ENCODE measurements at places on chromosomes 4 and X. TPM values are rescaled to one million over a fixed set of nuclear protein-coding genes. Genes with fewer than 3 reads are reported as not detected.

The SLC4A4 gene
- total RNA-seq = 1.1 TPM

- DNase-seq = no peak
Observed at GRCh38 chr4:37138789-37139188, 105.8 kb upstream of the NWD2 start.

DNA sequence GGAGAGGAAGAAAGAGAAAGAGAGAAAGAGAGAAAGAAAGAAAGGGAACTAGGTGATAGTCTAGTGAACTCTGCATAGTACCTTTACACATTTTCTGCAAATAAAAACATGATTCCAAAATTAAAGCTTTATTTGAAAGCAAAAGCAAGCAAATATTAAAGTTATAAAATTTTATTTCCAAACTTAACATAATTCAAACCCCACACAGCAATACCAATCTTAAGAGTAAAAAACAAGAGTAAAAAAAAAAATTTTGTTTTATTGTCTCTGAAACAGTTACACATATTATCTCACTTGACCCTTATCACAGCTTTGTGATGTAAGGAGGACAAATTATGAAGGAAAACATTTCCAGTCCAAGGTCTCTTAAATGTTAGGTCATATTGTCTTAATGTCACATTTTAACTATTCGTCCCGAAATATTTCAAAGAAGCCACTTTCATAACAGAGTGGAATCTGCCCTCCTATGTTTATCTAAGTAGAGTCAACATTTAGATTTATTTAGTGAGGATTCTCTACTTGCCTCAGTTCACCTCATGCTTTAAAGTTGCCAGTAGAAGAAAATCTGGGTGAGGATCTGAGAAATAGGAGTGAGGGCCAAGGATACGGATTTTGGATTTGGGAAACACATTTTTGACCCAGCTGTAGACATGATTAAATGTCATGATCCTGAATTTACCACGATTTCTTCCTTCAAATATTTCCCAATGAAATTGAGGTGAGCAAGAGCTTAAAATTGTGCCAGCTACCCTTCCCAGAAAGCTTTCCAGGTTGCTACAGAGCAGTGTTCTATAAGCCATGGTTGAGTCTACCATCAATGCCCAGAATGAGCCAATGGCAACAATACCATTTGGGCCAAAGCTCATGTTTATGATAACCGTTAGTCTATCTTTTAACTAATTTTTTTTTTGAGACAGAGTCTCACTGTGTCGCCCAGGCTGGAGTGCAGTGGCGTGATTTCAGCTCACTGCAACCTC, 7.5 kb upstream of the FGA start:
- no peak for DNase-seq

DNA sequence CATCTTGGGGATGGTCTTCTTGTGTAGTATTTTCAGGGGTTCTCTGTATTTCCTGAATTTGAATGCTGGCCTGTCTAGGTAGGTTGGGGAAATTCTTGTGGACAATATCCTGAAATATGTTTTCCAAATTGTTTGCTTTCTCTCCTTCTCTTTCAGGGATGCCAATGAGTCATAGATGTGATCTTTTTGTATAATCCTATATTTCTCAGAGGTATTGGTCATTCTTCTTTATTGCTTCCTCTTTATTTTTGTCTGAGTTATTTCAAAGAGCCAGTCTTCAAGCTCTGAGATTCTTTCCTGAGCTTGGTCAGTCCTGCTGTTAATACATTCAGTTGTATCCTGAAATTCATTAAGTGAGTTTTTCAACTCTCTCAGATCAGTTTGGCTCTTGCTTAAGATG, 73.1 kb downstream of the MAMLD1 start:
- DNase-seq = no peak

The TENM3 gene
- total RNA-seq = 49.1 TPM

GRCh38 chr4:23373261-23373660, 516.6 kb downstream of the PPARGC1A start:
- DNase-seq = no peak

- no peak for DNase-seq
Observed at GRCh38 chr4:107866726-107867125, 42.0 kb downstream of the SGMS2 start.

DNA sequence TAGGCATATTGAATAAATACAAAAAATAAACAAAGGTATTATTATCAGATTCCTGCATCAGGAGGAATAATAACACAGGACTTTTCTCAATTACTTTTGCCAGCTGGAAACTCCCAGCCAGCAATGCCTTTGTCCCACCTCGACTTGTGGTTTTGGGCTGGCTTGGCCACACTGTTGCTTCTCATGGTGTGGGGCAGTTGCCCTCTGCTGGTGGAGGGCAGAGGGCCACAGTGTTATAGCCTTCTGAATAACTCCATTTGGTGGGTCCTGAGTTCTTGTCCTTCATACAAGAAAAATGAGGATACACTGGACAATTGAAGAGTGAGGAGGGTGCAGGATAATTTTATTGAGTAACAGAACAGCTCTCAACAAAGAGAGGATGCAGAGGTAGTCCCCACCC, 1206.0 kb upstream of the ADGRL3 start:
- peak; percentile 43 for DNase-seq

The PAK3 gene
- total RNA-seq = 7.8 TPM

- peak; percentile 15 for DNase-seq
Observed at GRCh38 chr4:6229671-6230501, 29.5 kb upstream of the JAKMIP1 start.

DNA sequence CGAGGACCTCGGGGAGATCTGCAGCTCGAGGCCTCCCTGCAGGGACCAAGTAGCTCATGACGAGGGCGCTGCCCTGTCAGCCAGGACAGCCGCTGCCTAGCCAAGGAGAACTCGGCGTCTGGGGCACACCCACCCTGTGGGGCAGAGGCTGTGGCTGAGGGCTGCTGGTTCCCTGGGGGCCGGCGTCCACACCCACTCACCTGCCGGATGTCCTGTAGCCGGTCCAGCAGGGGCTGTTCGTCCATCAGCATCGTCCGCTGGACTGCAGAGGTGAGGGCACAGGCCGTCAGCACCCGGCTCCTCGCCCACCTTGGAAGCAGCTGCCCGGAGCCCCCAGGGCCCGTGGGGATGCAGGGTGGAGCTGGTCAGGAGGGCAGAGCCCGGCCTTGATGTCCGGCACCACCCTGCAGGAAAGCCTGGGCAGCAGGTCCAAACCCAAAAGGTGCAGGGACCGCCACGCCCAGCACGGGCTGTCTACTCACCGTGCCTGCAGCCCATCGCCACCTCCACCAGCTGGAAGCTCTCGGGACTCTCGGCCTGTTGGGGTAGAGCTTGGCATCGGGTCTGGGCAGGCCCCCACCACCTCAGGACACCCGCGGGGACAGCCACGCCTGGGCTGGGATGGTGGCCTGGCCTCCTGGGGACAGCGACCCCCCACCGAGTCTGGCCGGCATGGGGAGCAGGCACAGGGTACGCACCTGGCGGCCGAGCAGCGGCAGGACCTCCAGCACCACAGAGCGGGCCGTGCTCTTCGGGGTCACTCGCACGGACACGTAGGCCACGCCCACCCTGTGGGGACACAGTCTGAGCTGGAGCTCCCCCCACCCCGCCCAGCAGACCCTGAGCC, 6.9 kb downstream of the DGKQ start:
- no peak for DNase-seq

- no peak for DNase-seq
Observed at GRCh38 chrX:79080141-79080540, 64.3 kb upstream of the GPR174 start.

- DNase-seq = no peak
Observed at GRCh38 chrX:148933881-148934280, 433.5 kb downstream of the AFF2 start.

DNA sequence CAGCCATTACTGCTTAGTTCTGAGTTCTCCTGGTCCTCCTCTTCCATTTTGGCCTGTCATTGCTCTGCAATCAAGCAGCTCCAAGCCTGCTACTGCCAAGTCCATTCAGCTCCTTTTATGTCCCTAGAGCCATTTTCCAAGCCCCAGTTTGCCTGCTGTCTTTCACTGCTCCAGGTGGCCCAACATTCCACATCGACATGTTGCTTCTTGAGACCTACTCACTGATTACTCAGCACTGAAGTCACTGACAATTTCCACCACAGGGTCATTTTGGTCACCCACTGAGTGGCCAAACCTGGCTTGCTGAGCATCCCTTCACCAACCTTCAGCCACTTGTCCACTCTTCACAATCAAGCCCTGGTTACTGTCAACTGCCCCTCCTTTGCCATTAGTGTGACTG, 27.2 kb downstream of the LRIT3 start:
- DNase-seq = no peak

GRCh38 chr4:37662861-37663390, 23.2 kb downstream of the RELL1 start:
- DNase-seq = no peak

DNA sequence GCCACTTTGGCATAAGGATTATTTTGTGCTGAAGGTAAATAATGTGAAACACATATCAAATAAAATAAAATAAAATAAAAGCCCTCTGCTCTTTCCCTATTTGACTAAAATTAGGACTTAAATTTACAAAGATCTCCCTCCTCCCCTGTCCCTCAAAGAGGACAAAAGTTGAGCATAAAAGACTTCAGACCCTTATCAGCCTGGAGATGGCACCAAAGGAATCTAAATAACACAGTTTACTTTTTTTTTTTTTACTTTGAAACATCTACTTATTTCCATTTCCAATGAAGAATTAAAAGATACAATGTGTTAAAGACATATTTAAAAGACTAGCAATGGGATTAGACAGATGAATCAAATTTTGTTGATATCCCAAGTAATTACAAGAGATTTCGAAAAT, 89.7 kb downstream of the EPHA5 start:
- DNase-seq = no peak

The MND1 gene
- 21.0 TPM for total RNA-seq

- no peak for DNase-seq
Observed at GRCh38 chrX:18981124-18981807, 2.6 kb downstream of the PHKA2 start.

The ATP2B3 gene
- 0.35 TPM for total RNA-seq

The EPHA5 gene
- not detected for total RNA-seq

GRCh38 chr4:10593130-10593529, 91.4 kb downstream of the CLNK start:
- peak; percentile 68 for DNase-seq
